Stimulated activated CD4-positive, alpha-beta T cell treated with anti-CD3 and anti-CD28 coated beads, Interleukin-12 subunit alpha, Interleukin-12 subunit beta, amount 100 ng/mL, for 24 hours (primary cell): ENCODE measurements at places on chromosomes 4 and X.
A peak's percentile ranks its signal among the peaks of the same experiment; 100 is the strongest.

DNA sequence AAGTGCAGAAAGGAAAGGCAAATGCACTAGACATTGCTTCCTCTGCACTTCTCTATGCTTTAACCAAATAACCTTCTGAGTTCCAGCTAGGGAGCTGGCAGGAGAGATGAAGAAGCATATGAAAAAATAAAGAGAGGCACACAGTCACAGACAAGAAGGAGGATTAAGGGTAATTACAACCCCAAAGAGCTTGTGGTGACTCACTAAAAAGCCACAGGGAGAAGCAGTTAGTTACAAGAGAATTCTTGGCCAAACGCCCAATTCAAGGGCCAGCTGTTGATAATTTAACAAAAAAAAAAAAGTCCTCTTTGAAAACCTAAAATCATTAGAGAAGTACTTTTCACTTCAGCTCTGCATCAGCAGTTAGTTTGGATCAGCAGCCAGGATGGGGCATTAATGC is 478.0 kb downstream of the KCNIP4 start:
- no peak for DNase-seq

- no peak for DNase-seq
Observed at GRCh38 chrX:32150141-32150540, 1061.2 kb downstream of the DMD start.

DNA sequence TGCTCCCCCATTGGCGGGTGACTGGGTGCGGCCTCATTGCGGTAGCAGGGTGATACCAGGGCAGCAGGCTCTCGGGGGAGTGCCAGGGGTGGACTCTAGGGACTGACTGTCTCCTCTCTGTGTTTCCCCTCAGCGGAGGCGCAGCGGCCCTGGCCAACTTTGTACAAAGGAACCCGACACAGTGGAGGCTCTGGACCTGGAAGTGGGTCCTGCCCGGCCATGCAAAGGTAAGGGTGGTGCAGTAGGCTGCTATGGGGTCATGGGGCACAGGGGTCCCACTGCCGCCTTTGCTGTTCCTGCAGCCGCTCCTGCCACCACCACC is 16.3 kb downstream of the SULT1B1 start:
- DNase-seq, result no peak

DNA sequence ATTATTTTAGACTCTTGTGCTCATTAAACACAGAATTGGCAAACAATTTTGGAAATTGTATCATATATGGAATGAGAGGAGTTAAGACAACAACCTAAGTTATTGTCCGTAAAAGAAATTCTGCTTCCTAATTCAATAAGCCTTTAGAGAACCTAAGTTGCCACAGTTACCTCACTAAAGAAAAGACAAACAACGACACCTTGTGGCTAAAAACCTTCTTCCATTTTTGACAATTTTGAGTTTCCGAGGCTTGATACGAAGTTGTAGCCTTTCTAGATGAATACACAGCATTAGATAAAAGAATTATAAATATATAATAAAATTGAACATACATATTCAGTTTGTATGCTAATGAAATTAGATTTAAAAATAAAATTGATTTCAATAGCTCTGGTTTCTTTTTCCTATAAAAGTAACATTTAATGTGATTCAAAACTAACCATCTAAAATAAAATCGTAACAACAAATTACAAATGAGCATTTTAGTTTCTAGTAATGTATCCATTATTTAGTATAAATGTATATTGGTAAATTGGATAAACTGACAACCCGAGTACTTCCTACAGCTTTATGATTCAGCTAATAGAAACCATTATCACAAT is 275.1 kb downstream of the GPM6A start:
- no peak for DNase-seq

GRCh38 chrX:118536204-118536603 is 40.6 kb downstream of the DOCK11 start:
- no peak for DNase-seq

GRCh38 chrX:4741024-4741423 is 1027.6 kb upstream of the PRKX start:
- no peak for DNase-seq

- DNase-seq, result no peak
Observed at GRCh38 chrX:150975655-150976390, 7.3 kb upstream of the HMGB3 start.

- no peak for DNase-seq
Observed at GRCh38 chr4:163482190-163482589, 8.6 kb upstream of the TKTL2 start.

- no peak for DNase-seq
Observed at GRCh38 chr4:118004088-118004487, 30.2 kb upstream of the NDST3 start.

- DNase-seq, result no peak
Observed at GRCh38 chr4:138981930-138982390, 33.6 kb upstream of the NOCT start.

DNA sequence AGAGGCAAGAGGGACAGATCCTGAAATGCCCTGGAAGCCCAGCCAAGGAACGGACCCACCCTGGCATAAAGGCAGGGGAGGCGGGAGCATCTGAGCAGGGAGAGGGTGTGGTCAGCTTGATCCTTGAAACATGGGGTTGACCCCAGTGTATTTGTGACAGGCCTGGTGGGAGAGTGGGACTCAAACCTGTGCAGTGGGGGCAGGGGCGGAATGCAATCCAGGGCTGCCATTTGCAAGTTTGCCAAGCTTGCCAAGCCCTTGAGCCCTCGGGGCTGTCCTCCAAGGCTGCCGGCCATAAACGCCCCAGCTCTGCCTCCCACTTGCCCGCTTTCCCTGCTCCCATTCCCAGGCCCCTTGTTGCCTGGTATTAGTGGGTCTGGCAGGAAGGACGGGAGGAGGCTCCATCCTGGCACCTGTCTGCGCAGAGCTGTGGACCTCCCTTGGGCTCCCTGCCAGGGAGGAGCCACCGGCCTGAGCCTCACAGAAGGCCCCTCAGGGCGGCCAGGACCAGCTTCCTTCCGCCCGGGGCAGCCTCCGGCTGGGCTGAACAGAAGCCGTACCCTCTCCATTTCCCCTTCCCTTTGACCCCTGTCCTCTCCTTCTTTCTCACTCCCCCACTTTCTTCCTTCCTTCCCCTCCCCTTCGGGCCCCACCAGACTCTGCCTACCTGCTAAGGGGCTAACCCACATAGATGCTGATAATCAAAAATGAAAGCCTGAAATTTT is 661 bp downstream of the S100P start:
- DNase-seq, result no peak

DNA sequence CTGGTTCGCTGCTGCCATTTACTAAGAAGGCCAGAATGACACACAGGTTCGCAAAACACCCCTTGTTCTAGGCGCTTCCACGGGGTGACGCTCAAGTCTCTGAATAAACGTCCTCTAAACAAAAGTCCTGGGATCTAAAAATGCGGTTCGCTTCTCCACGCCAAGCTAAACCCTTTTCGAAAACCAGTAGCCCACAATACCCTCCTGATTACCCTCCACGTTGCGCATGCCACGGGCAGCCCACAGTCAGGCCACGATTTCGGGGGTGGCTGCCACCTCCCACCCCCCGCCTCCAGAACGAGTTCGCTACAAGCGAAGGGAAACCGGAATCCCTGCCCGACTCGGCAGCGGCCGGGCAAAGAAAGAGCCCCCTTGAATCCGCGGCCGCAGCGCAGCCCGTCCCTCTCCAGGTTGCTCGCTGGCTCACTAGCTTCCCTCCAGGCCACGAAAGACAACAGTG is 423 bp downstream of the RPL39 start:
- DNase-seq, result peak; percentile 6

GRCh38 chr4:110119880-110120279 is 78.5 kb downstream of the ELOVL6 start:
- DNase-seq, result no peak

GRCh38 chr4:101321481-101322042 is 25.8 kb downstream of the PPP3CA start:
- DNase-seq, result no peak

GRCh38 chrX:50327235-50327634 is 122.7 kb downstream of the CCNB3 start:
- DNase-seq, result no peak

DNA sequence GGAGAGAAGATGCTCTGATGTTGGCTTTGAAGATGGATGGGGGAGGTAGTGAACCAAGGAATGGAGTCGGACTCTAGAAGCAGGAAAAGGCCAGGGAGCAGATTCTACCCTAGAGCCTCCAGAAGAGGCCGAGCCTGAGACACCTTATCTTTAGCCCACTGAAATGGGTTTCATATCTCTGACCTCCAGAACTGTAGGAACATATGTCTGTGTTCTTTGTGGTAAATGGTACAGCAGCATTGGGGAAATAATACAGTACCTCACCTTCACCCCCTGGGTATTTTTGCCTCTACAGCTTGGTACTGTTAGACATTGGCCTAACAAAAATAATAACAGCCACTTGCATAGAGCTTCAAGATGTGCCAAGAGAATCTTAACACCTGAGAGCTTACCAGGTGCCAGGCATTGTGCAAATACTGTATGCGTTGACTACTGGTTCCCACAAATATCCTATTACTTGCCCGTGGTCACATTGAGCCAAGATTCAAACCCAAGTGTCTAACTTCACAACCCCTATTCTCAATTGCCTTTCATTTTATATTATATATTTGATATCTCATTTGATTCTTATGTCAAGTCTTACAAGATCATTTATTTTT is 57.0 kb upstream of the PGM2 start:
- DNase-seq, result no peak

GRCh38 chrX:5998901-5999300 is 229.8 kb downstream of the NLGN4X start:
- no peak for DNase-seq

DNA sequence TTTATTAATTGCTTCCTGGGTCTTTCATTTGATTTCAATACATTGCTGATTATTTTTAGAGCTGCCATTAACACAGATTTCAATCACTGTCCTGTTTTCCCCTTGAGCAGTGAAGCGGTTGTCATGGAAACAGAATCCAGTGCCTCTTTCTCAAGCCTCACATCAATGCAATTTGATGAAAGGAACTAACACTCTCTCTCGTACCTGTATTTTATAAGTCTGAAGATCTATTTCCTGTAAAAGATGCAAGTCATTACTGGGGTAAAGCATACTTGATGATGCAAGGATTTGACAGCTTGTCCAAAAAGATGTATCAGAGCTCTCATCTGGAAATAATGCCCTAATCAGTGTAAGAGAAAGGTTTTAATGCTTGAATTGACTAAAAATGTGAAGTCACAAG is 17.9 kb upstream of the GASK1B start:
- DNase-seq, result no peak

DNA sequence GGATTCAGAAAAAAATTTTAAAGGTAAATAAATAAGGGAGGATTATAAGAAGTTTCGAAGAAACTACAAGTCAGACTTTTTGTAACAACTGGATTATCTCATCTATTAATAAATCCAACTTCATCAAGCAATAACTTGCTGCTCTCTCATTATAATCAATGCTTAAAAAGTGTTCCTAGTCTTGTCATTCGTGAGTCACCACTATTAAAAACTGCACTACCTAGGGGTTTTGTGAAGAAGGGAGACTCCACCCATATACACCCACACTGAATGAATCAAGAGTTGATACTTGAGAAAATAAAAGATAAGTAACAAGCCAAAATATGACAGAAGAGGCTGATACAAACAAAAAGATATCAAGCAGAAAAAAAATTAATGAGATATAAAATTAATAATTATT is 360.5 kb downstream of the ZNF674 start:
- DNase-seq, result no peak

DNA sequence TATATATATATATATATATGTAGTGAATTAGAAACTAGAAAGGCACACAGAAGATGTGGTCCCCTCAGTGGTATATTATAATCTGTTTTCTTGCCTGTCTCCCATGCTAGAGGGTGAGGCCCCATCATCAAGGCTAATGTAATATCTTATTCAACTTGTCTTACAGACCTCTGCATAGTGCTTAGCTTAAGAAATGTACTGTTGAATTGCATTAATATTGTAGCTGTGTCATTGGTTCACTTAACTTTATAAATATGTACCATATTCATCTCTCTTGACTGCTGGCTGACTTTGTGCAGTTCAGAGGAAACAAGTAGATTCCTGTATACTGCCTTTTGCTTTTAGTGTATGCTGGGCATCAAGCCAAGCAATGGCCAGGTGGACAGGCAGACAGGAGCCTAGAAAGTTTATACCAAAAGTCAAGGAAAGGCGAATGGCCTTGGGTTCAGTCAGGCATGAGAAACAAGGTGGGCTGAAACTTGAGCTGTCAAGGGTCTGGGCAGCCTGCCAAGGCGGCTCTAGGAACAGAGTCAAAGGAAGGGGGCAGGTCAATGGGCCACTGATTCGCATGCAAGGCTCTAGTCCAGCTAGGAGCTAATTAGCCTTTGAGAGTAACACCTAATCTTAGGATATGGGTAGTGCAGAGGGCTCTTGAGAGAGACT is 78.8 kb upstream of the LEF1 start:
- DNase-seq, result no peak

DNA sequence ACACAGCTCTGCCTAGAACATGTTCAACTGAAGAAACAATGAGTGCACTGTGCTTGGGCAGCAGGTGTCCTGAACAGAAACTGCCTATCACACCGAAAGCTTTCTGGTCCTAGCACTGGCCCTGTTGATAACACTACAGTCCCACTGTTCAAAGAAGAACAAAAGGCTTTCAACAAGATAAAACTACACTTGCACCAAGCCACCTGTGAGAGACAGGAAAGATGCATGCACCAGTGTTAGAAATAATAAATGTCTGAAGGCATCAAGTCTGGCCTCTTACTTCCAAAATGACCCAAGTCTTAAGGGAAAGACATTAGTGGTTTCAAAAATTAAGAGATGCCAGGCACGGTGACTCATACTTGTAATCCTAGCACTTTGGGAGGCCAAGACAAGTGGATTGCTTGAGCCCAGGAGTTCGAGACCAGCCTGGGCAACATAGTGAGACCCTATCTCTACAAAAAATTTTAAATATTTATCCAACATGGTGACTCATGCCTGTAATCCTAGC is 68.7 kb downstream of the APBB2 start:
- no peak for DNase-seq

DNA sequence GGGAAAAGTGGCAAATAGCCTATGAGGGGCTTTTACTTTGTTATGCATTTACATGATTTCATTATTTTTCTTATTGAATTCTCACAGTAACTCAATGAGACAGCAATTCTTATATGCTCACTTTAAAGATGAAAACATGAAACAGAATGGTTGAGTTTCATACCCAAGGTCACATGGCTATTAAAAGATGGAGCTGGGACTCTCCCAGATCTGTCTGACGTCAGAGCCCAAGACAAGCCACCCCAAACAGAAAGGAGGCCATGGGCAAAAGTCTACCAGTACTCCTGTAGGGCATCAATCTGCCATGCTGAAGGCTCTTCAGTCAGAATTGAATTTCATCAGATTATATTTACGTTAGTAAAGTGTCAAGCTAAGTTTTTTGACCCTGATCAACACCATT is 13.2 kb downstream of the HSD17B11 start:
- no peak for DNase-seq
